ENCODE measurements at places on chromosomes 2 and 18.

DNA sequence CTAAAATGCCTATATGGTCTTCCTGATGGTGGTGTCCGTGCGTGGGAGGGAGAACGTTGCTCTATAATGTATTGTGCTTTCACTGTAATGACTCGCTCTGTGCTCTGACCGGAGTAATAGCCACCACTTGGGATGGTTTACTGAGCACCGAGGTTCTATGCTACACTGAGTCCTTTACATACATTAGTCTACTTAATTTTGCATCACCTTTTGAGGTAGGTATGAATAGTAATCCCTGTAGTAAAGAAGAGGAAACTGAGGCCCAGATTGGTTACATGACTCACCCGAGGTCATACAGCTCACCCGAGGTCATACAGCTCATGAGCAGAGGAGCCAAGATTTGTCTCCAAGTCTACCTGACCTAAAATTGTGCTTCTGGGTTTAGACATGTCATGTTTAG is 79.5 kb downstream of the ARMC9 start:
- no peak for DNase-seq

- no peak for DNase-seq
These were observed 463.2 kb upstream of the ZEB2 start for GRCh38 chr2:144983107-144983506.

DNA sequence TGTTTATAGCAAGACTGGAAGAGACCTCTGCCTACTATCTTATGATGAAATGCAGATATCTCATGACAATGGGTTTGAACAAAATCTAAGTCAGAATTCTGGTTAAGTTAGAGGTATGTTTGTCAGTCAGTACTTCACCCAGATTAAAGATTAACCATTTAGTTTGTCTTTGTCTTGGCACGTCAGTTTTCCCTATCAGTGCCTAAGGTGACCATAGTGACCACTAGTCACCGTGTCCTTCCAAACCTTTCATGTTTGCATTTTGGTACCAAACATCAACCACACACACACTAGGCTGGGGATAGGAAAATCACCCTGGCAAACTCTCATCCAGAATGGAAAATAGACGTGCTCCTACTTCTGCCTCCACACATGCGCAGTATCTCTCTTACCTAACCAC is 248.9 kb downstream of the PIEZO2 start:
- DNase-seq, result no peak

- DNase-seq, result peak; percentile 48
These were observed 227.6 kb upstream of the ETAA1 start for GRCh38 chr2:67169417-67170140.

DNA sequence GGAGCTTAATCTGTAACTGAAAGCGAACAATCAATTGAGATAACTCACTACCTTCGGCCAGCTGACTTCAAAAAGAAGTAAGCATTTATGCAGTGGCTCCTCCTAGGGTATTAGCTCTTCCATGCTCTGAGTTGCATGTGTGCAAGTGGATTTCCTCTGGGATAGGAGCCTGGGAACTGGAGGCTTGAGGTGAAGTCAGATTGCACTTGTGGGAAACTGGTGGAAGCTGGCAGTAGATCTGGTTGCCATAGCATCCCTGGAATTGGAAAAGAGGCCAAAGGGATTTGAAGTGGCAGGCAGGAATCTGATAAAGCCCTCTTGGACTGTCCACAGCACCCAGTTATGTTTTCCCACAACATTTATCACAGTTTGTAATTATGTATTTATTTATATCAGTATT is 50.6 kb upstream of the FMNL2 start:
- no peak for DNase-seq

DNA sequence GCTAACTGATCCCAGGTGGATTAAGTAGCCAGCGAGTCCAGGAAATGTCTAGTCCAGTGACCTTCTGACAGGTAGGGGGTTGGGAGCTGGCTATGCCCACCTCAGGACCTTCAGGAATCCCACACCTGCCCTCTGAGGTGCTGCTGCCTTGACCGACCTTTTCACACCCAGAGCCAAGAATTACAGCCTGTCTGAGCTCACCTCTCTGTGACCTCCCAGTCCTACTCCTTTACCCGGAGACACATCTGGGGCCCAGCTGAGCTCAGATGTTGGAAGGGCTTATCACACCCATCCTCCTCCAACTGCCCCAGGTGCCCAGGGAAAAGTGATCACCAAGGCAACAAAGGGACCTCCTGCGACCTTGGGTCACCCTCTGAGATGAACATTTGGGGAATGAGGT is 413.3 kb upstream of the TNP1 start:
- no peak for DNase-seq

DNA sequence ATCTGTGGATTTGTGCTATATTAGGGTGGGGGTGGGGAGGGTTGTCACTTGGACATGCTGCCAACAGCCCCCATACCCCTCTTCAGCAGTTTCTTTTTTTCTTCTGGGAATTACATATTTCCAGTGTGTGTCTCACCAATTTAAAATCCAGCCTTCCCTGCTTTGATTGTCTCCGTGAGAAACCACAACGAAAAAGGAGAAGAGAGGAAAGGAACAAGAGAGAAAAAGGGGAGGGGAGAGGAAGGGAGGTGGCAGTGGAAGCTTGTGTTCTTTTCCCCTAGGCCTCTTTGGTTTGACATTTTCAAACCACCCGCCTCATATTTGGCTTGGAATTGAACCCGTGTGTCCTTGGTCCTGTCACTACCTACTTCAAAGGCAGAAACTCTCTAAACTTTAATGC is 860 bp downstream of the CTNNA2 start:
- DNase-seq, result no peak

DNA sequence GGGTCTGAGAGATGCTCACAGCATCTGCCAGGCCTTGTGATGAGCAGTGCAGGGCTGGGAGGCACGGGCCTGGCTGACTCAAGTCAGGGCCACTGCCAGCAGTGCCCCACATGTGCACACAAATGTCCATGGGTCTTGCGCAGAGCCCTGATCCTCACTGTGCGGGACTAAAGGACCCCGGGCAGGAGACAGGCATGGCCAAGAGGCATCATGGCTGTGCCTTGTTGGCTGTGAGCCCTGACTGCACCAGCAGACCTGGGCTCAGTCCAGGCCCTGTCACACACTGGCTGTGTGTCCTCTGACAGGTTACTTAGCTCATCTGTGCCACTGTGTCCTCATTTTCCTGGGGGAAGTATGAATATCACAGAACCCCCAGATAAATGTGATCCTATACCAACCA is 4.0 kb downstream of the KCNIP3 start:
- no peak for DNase-seq

DNA sequence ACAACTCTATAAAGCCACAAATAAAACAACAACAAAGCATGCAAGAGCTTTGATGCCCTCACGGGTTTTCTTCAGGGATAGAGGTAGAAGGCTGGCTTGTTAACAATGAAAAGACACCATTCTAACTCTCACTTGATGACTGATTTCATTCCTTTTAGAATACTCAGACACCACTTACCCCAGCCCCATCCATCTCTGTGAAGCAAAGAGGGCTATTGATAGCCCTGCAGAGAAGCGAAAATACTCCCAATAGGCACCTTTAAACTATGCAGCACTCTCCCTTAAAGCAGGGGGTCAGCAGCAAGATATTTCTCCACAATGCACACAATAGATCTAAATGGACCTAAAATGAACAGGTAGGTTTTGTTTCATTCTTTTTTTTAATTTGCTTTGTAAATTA is 35.1 kb downstream of the ZNF385B start:
- no peak for DNase-seq

- DNase-seq, result no peak
These were observed 40.3 kb downstream of the DAPL1 start for GRCh38 chr2:158835431-158835830.

GRCh38 chr2:78417355-78417754 is 608.1 kb upstream of the REG3G start:
- DNase-seq, result no peak

DNA sequence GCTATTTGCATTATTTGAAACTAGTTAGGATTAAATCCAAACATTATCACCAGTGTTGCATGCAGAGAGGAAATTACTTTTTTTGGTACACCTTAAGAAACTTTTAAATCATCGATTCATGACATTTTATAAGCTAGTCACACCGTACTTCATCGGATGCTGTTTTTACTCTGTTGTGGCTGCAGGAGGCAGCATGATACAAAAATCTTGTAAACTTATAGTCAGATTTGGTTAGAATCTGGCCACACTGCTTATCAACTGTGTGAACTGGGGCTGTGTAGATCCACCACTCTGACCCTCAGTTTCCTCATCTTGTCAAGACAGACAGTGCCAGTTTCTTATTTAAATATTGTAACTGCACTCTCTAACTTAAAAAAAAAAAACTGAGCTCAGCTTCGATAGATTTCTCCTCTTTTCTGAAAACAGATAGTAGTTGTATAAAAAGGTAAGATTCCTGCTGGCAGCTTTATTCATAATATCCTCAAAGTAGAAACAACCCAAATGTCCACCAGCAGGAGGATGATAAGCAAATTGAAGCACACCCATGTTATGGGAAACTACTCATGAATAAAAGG is 77.8 kb downstream of the RAPGEF4 start:
- DNase-seq, result peak; percentile 57

- no peak for DNase-seq
These were observed 598.6 kb downstream of the NYAP2 start for GRCh38 chr2:225998116-225998515.

DNA sequence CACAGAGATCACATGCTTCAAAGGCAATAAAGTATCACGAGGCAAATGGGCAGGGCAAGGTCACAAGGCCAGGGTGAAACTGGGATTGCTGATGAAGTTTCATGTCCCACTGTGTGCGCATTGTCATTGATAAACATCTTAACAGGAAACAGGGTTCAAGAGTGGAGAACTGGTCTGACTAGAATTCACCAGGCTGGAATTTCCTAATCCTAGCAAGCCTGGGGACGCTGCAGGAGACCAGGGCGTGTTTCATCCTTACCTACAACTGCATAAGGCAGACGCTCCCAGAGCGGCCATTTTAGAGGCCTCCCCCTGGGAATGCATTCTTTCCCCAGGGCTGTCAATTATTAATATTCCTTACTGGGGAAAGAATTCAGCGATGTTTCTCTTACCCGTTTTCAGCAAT is 33.2 kb downstream of the PTPN4 start:
- DNase-seq, result no peak

- DNase-seq, result peak; percentile 58
These were observed 31.8 kb downstream of the TGIF1 start for GRCh38 chr18:3481696-3482210.

GRCh38 chr2:27897717-27898116 is 7.2 kb downstream of the BABAM2 start:
- no peak for DNase-seq

- DNase-seq, result no peak
These were observed 32.6 kb upstream of the B3GNT2 start for GRCh38 chr2:62163106-62163831.

Measured in ELR (cell line).